ENCODE measurements at places on chromosomes 2 and 18.

DNA sequence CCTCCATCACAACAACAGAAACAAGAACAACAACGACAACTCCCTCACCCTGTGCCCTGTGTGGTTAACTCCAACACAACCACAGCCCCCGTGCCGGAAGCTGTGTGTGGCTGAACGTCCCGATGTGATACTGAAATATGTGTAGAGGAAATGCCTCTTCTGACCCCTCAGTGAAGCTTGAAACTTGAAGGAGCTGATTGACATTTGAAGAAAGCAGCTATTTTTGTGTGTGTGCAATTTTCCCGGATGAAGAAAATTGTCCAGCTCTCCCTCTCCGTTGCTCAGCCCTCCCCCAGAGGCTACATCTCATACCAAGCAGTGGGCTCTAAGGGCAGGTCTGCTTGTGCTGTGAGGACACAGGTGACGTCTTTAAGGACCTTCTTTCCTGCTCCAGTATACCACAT is 173.8 kb downstream of the ICOS start:
- DNase-seq, result peak; percentile 54

DNA sequence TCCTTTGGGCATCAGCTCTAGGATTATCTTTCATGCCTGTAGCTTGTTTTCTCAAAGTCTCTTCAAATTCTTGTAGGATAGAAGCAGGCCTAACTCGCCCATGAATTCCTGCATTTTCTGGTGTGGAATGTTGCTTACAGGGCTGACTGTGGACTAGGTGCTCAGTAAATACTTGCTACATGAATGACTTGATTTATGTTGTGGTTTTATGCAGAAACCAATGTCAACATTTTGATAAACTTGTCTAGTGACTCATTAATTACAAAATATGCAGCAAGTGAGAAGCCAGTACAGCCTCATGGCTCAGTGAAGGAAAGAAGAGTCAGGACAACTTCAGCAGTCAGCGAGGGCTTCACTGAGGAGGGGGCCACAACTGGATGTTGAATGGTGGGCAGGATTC is 110.6 kb upstream of the SIX2 start:
- DNase-seq, result no peak

DNA sequence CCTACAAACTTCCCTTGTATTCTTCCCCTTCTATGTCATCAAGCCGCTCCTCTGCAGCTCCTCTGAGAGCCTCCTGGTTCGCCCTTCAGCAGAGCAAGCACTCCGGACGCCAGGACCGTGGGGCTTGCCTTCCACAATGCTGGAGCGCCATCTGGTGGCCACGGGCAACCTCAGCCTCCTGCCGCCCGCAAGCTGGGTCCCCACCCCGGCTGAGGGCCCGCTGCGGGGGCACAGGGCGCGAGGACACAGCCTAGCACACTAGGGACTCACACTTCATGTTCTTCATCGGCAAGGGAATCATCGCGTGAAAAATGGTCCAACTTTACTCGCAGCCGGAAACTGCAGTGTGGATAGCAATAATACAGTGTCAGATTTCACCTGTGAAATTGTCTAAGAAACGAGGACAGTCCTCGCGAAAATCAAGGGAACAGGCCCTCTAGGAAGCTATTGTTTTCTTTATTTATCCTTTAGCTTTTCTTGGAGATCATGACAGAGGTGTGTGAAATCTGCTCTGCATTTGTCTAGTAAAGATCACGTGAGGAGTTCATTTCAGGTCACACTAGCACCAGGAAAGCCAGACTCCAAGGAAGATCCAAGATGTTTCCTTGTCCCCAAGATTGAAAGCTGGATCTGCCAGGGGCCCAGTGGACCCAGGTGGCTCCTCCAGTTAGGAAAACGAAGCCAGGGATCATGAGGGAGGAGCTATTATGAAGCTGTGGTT is 5.8 kb downstream of the PRLH start:
- peak; percentile 91 for DNase-seq

- no peak for DNase-seq
These were observed 437.5 kb downstream of the NR4A2 start for GRCh38 chr2:155895016-155895415.

DNA sequence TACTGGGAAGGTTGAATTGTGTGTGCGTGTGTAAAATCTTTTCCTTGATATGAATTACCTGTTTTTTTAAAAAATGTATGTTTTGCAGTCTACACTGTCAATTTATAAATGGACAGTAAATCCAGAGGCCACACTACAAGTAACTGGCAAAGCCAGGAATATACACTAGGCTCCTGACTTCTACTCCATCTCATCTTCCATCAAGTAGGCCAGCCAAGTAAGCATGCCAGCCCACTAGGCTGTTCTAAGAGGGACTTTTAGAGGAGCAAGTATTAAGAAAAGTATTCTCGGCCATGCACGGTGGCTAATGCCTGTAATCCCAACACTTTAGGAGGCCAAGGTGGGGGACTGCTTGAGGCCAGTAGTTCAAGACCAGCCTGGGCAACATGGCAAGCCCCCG is 13.0 kb upstream of the METAP1D start:
- no peak for DNase-seq

DNA sequence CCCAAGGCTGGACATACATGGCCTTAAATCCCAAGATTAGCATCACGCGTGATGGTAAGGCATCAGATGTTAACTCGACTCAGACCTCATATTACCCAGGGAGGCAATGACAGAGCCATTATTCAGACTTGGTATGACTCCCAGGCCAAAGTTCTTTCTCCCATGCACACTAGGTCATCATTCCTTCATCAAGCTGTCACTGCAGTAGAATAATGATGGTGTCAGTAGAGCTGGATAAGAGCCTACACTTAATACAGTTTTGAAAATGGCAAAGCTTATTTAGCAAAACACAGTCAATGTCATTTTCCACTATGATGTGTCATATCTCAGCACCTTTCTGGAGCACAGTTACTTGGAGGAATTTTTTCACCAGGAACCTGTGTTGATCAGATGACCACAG is 663.3 kb downstream of the SUCLG1 start:
- no peak for DNase-seq

DNA sequence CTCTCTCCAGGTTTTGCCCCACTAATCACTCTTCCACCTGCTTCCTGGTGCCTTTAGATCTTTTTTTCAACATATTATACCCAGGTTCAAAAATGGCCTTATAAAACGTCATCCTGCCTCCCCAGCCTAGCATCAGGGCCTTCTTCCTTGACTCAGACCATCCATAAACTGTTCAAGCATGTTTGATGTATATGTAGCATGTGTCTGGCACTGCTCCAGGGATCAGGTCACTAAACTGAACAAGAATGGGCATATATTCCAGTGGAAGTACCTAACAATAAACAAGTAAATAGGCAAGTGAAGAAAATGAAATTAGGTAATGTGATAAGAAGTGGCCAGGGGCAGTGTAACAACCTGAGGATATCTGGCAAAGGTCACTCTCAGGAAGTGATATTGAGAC is 141.2 kb downstream of the TRIB2 start:
- DNase-seq, result no peak

DNA sequence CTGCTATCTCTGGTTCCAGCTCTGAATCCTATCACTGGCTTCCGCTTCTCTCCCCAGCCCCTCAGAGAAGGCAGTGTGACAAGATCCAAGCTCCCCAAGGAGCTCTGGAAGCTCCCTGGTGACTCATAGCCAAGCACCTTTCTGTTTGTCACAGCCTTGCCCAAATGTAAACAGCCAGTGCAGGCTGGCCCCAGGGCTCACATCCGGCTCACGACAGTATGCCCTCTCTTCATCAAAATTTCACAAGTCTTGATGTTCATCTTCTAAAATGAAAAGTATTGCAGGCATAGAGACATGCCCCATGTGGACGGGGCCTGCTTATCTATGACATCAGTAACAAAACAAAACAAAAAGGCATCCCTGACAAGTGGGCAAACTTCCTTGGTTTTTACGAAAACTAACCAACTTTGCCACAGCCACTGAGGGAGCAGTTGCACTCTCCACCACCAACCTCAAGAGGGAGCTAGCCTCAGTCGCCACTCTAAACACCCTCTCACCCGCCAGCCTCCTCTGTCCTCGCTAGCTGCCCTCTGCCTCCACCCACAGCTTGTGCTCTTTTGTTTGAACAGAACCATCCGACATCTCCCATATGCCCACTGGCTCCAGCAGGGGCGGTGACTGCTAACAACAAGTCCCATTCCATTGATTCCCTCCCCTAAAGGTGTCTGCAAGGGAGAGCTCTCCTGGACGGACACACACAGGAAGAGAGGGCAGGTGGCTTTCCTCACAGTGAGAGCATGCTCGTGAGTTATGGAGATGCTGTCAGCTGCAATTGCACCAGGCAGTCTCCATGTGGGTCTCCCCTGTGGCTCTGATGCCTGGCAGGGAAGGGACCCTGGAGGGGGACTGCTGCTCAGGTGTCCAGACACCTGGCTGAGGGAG is 71.0 kb upstream of the DAPL1 start:
- DNase-seq, result no peak

- DNase-seq, result peak; percentile 17
These were observed 36.8 kb downstream of the DPP4 start for GRCh38 chr2:162037028-162037795.

- no peak for DNase-seq
These were observed 77.0 kb upstream of the GALNT3 start for GRCh38 chr2:165871025-165871424.

DNA sequence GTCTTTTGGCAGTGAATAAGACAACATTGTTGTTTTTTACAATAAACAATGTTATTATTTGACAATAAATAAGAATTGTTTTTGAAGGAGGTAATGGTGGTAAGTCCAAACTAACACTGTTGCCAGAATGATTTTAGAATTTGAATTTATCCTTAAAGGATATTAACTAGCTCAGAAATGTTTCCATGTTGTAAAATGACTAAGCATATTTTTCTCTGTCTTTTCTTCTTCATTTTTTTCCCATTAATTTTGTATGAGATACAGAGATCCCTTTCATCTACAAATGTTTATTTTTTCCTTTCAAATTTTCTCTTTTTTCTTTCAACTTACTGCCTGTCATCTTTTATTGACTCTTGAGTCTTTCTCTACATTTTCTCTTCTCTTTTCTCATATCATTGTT is 66.5 kb upstream of the DOCK10 start:
- no peak for DNase-seq

GRCh38 chr2:165003443-165004130 is 48.3 kb upstream of the SLC38A11 start:
- DNase-seq, result no peak

- DNase-seq, result no peak
These were observed 503.2 kb upstream of the FAM98A start for GRCh38 chr2:34102339-34102738.

DNA sequence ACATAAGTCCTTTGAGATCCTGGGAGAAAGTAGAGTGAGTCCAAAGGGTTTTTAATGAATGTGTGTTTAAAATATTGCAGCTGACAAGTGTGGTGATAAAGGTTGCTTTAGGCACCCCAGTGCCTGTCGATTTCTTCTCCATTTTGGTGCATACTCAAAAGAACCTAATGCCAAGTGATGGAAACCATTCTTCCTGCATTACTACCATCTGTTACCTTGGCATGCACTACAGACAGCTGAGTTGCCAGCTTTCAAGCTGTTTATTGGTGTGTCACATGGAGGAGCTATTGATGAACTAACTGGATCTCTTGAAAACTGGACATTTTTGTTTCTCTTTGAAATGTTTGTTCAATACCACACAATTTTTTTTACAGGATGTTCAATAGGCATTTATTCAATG is 350.0 kb downstream of the AKAIN1 start:
- no peak for DNase-seq

GRCh38 chr2:170146784-170147183 is 31.2 kb upstream of the MYO3B start:
- DNase-seq, result no peak

GRCh38 chr2:121130301-121130850 is 154.6 kb downstream of the TFCP2L1 start:
- no peak for DNase-seq

- no peak for DNase-seq
These were observed 139.0 kb upstream of the HNRNPA3 start for GRCh38 chr2:177073611-177074010.

DNA sequence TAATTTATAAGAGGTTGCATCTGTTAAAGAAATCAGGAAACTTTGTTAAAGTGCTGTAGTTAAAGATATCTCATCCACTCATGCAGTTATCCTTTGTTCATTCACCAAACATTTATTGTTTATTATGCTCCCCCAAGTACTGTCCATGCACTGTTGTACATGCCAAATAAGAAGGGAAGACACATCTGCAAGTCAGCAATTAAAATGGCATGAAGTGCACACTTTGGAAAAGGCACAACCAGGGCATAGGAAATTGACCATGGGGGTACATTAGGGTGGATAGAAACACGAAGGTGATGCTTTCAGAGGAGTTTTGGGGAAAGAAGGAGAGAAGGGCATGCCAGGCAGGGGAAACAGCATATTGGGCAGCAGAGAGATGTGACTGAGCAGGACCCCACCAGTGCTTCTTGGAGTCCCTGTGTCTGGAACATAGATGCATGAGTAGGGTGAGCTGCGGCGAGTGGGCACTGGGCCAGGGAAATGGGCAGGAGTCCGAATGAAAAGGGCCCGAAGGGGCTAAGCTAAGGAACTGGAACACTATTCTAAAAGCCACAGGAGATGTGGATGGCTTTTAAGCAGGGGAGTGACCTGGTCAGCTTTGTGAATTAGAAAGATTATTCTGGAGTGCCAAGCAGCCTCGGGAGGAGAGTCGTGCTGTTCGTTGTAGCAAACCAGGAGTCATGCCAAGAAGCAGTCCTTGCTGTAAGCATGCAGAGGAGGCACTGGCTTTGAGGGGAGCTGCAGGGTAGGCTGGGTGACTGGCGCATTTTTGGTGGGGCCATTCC is 316.3 kb downstream of the AGPS start:
- DNase-seq, result peak; percentile 39

- DNase-seq, result no peak
These were observed 33.5 kb downstream of the SOWAHC start for GRCh38 chr2:109647636-109648035.

DNA sequence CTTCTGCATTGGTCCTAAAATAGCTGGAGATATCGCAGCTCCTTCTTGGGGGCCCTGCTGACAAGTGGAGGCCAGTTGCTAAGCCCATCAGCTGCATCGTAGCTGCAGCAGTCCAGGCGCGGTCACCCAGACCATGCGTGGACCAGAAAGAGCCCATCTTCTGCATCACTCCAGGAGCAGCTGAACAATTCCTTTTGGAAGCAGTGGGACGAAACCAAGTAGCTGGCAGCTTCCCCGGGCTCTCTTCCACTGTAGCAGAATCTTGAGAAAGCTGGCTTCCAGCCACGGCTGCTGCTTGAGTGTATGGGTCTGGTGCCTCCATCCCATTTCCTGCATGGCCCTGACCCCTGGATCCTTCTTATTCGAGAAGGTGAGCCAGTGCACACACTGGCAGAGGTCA is 22.2 kb upstream of the CAB39 start:
- DNase-seq, result peak; percentile 76

DNA sequence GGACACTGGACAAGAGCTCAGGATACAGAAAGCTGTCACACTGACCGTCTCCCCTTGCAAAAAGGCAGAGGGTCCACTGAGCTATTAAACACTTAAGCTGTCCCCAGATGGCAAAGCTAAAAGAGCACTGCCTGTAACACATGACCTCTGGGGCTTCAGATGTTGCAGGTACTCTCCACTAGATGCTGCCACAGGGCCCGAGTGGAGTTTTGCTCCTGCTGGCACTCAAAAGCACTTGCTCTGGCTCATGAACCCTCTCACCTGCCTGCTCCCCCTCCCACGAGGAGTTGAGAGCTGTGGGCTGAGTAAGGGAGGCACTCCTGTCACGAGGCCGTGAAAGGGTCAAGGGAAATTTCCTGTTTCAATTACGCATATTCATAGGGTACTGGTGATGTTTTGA is 227.9 kb downstream of the PRKCE start:
- no peak for DNase-seq
